ENCODE measurements at places on chromosomes 3 and 15.

DNA sequence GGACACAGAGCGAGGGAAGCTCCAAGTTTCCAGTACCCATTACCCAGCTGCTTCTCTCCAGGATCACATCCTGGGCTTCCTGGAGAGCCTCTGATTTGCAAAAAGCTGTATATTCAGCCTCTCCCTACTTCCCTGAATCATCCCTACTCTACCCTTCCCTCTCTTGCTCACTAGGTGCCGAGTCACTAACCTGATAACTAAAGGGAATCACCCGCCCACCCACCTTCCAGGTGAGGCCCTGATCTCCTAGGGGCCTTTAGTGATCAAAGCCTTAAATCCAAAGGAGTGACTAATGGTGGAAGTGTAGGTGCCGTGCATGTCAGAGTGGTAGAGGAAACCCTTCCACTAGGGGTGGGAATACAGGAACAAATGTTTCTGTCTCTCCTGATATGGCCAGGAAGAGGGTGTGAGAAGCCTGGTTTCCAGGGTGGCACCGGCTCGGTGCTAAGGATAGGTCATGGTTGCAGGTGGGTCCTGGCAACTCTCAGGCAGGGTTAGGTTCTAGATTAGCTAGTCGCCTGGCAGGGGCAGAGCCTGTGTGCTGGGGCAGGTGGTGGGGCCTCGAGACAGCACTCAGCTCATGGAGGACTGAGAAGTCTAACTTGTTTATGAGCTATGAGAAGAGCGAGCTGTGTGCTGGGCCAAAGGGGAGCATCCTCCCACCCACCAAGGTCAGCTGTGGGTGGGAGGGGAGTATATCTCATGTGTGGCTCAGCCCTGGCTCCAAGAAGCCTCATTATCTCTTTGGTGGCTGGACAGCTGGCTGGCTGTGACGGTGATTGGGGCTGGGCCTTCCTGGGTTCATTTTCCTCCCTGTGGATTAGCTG is 10.1 kb downstream of the SEMA7A start:
- DNase-seq, result no peak

DNA sequence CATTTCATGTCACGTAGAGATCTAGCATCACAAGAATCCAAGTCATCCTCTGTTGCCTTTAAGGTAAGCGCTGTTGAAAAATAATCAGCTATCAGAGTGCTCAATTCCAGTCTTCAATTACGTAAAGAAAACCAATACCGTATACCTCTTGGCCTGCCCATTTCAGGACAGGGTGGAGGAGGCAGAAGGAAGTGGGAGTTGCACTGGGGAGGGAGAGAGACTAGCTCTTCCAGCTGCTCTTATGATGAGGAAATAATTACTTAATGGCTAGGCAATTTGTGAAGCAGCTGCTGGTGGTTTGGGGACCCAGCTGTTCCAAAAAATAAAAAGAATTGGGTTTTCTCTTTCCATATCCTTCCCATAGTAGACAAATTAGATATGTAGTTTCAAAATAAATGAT is 365.8 kb upstream of the MCTP2 start:
- DNase-seq, result peak; percentile 66

- DNase-seq, result no peak
Observed at GRCh38 chr15:48318131-48318530, 13.1 kb upstream of the DUT start.

GRCh38 chr15:90677807-90678790 is 39.0 kb upstream of the BLM start:
- DNase-seq, result no peak

GRCh38 chr15:74318376-74319137 is 48.9 kb downstream of the CYP11A1 start:
- DNase-seq, result peak; percentile 60

GRCh38 chr3:128998561-128998960 is 2.5 kb upstream of the EFCC1 start:
- DNase-seq, result peak; percentile 42

- no peak for DNase-seq
Observed at GRCh38 chr3:126021702-126022101, 52.7 kb downstream of the ROPN1B start.

DNA sequence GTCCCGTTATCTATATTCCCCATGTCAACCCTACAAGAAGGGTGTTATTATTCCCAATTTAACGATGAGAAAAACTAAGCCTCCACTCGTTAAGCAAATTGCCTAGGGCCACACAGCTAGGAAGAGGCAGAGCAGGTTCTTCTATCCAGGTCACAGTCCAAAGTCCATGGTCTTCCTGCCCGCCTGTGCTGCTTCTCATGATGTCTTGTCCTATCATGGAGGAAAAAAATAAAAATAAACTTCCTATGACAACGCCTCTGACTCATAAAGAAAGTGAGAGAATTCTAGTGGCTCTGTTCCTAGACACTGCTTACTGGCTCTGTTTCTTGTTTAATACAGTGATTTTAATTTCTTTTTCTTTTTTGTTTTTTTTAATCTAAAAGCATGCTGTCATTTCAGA is 9.7 kb downstream of the COL8A1 start:
- no peak for DNase-seq

- no peak for DNase-seq
Observed at GRCh38 chr3:189849262-189849661, 218.1 kb downstream of the TP63 start.

- DNase-seq, result no peak
Observed at GRCh38 chr15:29225534-29226234, 43.9 kb downstream of the NSMCE3 start.

GRCh38 chr3:173410849-173411248 is 13.3 kb downstream of the NLGN1 start:
- no peak for DNase-seq

GRCh38 chr3:186152361-186152798 is 43.5 kb upstream of the ETV5 start:
- DNase-seq, result no peak

DNA sequence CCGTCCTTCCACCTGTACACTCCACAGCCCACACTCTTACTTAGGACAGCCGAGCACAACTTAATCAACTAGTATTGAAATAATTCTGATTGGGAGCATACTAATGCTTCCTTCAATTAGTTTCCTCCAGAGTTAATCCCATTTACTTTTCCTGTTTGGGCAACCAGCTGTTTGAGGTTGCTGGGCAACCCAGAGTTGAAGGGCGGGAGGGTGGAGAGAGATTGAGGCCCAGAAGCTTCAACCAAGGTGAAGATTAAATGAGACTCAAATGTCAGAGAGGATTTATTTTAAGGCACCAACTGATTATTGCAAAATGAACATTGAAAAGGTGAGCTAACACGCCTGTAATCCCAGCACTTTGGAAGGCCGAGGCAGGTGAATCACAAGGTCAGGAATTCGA is 428.5 kb upstream of the SEMA6D start:
- DNase-seq, result no peak

- DNase-seq, result no peak
Observed at GRCh38 chr3:29065211-29065785, 215.6 kb upstream of the RBMS3 start.

- peak; percentile 29 for DNase-seq
Observed at GRCh38 chr15:90062023-90062442, 40.2 kb downstream of the IDH2 start.

DNA sequence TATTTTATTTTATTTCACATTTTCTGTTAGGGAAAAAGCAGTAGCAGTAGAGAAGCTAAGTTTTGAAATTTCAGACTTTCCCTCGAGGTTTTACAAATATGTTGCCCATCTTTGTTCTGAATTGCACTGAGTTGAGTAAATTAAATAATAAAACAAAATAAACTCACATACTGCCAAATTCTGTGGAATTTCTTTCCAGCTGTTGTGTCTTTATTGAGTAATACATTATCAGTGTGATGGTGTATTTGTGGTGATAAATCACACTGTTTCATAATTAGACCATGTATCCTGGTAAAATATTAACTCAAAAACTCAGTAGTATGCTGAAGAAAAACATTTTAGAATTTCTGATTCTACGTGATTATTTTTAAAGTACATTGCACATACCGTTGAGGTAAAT is 592.1 kb downstream of the SI start:
- DNase-seq, result no peak

DNA sequence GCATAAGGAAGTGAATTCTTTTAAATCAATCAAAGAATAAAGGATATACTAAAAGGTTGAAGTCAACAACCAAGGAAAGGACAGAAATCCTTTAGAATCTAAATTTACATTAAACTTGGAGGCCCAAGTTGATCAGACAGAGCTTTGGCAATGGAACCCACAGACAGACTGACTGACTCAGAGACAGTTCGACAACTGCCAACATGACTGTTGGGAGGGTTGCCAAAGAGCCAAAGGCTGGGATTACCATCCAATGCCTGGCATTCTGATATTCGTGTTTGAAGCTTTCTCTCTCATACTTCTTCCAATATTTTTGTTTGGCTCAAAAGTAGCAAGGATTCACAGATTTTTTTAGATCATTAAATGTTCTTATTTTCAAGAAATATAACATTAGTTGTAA is 406.1 kb downstream of the PLCL2 start:
- no peak for DNase-seq

Measured in HL-60 (cell line).